ENCODE measurements at places on chromosomes 11 and 22. TPM values are rescaled to one million over a fixed set of nuclear protein-coding genes. Genes with fewer than 3 reads are reported as not detected.
A peak's percentile ranks its signal among the peaks of the same experiment; 100 is the strongest.

Gene SGSM1
- not detected for total RNA-seq

Gene LRRC56
- total RNA-seq, result 0.82 TPM

Gene APOA1
- total RNA-seq, result 6.0 TPM

Gene BCO2
- total RNA-seq, result 0.62 TPM

Gene FREY1
- 1.5 TPM for total RNA-seq

Gene IL10RA
- 0.12 TPM for total RNA-seq

Gene LIF
- 63.3 TPM for total RNA-seq

Gene MS4A12
- total RNA-seq, result 0.31 TPM

Gene TTC28
- 23.2 TPM for total RNA-seq

Gene BBOX1
- 0.62 TPM for total RNA-seq

Gene KCTD14
- total RNA-seq, result 1.0 TPM

Gene OR51B4
- not detected for total RNA-seq

Gene RIBC2
- not detected for total RNA-seq

Gene SF3A1
- 139 TPM for total RNA-seq

Gene MRGPRX4
- not detected for total RNA-seq

DNA sequence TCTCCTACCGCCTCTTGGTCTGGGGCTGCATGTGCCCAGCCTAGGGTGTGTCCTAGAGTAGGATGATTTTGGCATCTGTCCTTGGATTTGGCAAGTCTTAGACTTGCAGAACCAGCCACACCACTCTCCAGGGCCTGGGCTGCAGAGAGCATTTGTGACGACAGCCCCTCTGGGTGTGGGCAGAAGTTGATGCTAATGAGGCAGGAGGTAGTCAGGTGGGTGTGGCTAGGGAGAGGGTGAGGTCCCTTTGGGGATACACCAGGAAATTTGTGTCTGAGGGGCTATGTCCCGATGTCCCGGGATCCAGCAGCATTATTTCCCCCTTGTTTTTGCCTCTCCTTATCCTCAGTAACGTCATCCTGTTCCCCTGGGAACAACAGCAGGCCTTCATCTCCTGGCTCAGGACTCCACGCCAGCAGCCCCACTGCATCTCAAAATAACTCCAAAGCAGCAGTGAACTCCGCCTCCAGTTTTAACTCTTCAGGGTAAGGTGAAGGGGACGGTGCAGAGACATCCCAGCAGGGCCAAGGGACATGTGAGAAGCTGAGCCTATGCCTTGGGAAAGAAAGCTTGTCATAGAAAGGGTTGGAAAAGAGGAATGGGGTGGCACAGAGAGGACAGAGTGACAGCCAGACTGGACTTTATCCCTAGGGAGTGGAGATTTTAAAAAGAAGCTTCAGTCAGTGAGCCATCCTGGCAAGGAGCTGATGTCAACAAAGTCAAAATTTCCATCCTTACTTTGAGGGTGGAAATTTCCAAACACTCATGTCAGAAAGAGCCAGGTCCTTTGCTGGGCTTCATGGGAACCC lies 8.0 kb upstream of the TLCD5 start:
- DNase-seq, result no peak

DNA sequence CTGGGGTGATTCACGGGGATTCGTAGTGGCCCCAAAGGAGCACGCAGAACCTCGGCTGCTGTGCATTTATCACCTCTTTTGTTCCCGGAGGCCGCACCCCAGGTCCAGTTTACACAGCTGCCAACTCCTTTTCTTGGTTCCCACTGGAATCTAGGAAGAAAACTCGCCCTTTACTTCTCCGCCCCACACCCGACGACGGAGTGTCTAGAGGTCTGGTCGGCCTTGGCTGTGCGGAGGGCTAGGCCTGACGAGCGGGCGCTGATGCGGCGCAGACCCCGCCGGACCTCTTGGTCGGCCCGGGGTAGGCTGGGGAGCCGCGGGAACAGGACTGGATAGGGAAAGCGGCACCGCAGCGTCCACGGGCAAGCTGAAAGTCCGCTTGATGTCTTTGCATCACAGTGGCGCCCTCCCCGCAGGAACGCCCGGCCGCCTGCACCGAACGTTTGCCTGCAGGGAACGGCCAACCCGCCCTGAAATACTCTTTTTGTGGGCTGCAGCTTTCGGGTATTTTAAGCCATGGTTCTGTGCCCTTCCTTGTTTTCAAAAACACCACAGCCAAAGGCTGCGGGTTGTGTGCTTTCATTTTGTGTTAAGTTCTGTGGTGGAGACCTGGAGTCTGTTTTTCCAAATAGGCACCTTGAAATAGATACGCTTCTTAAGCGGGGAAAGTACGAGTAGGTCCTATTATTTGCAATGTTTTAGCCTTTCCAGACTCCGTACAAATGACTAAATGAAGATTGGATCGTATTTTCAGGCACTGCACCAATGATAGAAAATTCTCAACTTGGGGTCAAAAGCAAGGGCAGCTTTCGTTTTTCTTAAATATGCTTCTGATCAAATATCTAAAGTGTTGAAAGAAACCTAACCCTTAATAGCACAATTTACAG lies 829 bp upstream of the ZBED5 start:
- no peak for DNase-seq

- DNase-seq, result peak; percentile 80
These were observed 10.3 kb upstream of the MB start for GRCh38 chr22:35627267-35628041.

DNA sequence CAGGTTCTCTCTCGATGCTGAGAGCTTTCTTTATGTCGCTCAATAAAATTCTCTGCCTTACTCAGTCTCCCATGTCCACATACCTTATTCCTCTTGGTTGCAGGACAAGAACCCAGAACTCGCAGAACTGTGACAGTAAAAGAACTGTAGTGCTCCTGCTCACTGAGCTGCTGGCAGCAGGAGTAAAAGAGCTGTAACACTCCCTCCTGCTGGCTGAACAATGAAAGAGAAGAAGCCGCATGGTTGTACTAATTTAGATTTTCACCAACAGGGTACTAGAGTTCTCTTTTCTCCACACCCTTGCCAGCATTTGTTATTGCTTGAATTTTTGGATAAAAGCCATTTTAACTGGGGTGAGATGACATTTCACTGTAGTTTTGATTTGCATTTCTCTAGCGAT lies 433.2 kb downstream of the GUCY1A2 start:
- peak; percentile 8 for DNase-seq

DNA sequence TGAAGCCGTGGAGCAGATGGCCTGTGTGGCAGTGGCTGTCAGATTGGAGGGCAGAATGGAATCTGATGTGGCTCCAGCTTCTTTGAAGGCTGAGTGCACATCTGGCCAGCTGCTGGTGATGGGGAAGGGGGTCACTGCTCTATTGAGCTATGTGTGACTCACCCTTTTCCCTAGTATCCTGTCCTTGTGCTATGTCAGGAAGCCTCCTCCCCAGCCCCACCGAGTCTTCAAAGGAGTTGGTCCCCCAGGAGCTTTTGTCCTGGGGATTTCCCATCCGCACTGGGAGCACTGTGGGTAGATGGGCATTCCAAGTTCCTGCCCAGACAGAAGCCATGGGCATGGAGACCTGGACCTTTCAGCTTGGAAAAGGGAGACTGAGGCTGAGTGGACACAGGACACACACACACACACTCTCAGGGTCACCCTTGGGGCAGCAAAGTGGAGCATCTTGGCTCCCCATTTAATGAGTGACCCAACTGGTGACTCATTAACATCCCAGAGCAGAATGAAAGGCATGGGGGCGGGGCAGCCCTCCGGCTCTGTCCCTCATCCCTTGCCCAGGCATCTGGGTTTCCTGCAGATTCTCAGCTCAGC lies 3.3 kb downstream of the SERPINH1 start:
- DNase-seq, result peak; percentile 60

GRCh38 chr11:117945047-117945810 lies 16.0 kb upstream of the TMPRSS13 start:
- DNase-seq, result no peak

GRCh38 chr11:36069576-36070212 lies 125.8 kb downstream of the LDLRAD3 start:
- DNase-seq, result no peak

DNA sequence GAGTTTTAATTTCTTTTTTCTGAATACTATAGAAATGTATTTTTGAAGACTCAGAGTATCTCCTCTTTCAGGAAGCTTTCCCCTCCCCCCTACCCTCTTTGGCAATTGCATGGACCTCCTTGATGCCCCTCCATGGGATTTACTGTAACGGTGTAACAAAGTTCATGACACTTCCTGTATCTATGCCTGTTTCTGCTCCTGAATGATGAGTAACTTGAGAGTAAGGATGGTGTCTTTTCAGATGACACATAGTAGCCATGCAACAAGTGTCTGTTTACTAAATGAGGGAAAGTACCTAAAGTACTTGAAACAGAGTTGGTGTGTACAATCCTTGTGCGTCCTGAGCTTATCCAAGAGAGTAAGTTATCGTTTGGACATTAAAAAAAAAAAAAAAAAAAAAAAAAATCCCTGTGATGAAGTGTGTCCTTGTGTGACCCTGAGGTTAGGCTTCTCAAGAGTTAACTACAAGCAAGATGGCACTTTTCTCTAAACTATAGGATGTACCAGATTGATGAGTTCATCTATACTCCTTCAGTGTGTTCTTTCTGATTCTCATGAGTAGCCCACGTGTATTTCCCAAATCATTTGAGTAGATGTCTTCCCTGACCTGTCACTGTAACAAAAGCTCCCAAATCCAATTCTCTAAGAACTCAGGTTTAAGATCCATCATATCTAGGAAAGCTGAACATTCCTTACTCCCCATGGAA lies 7.4 kb downstream of the ETS1 start:
- DNase-seq, result no peak

- no peak for DNase-seq
These were observed 1206.6 kb upstream of the RAG2 start for GRCh38 chr11:37804666-37805065.

DNA sequence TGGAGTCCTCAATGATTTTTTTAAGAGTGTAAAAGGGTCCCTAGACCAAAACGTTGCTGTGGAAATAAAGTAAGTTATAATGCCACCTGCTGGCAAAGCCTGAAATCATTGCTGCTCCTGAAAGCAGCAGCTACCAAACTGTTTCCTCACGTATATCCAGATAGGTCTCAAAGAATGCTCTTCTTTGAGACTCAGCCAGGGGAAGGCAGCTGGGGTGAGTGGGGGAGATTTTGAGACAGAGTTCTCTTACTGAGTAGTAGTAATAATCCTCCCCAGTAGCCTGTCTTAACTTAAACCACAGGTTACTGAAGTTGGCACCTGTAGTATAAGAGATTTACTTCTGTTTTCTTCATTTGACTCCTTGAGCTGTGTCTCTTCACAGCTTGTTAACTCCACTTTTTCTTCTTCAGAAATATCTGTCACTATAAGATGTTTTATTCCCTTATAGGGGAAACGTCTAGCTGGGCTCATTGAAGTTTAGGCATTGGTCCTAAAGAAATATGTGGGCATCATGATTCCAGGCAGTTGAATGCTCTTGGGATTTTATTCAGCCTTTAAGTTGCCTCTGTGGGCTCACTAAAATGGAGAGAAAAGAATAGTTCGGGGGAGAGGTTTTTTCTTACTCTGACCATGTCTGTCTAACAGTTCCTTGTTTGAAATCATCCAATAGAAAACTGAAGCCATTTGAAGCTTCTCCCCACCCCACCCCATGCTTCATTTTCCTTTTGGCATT lies 77.9 kb downstream of the BTBD10 start:
- peak; percentile 25 for DNase-seq

- DNase-seq, result peak; percentile 39
These were observed 83.7 kb downstream of the BLID start for GRCh38 chr11:122032317-122032716.

DNA sequence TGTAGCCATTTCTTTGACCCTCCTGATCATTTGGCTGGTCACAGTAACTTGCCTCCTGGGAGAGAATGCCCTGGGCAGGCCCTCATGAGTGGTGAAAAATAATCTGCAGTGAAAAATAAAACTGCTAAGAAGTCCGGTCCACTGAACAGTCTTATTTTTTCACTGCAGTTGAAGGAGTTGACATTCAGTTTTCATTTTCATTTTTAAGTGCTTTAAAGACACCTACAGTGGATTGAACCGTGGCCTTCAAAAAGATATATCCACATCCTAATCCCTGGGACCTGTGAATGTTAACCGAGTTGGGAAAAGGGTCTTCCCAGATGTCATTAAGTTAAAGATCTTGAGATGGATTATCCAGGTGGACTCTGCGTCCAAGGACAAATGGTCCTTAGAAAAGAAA lies 153.6 kb upstream of the GRK3 start:
- no peak for DNase-seq

- peak; percentile 75 for DNase-seq
These were observed 100.1 kb downstream of the NAT10 start for GRCh38 chr11:34205326-34206035.

- peak; percentile 65 for DNase-seq
These were observed 9.4 kb downstream of the HIPK3 start for GRCh38 chr11:33266393-33267215.

DNA sequence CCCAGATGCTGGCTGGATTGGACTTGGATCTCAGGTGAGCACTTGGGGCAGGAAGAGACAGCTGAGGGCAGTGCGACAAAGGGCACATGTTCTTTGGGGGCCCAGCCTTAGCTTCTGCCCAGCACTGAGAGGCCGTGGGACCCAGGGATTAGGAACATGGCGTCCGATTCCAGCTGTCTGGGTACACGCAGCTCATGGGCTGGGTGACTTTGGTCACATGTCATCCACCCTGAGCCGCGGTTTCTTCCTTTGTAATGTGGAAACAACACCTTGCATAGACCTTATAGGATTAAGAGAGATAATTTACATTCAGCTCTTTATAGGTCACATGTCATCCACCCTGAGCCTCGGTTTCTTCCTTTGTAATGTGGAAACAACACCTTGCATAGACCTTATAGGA lies 39.8 kb downstream of the MYO18B start:
- no peak for DNase-seq

GRCh38 chr11:67663532-67664212 lies 10.8 kb downstream of the ALDH3B2 start:
- no peak for DNase-seq

GRCh38 chr11:26186389-26186788 lies 145.5 kb upstream of the ANO3 start:
- no peak for DNase-seq

GRCh38 chr11:369336-370018 lies at the start of gene B4GALNT4:
Gene B4GALNT4 (plus strand): TSS chr11:369499. CDS start chr11:369804, 305 bp downstream.
- no peak for DNase-seq

- DNase-seq, result peak; percentile 23
These were observed 295.2 kb downstream of the GRM5 start for GRCh38 chr11:88770475-88771079.

DNA sequence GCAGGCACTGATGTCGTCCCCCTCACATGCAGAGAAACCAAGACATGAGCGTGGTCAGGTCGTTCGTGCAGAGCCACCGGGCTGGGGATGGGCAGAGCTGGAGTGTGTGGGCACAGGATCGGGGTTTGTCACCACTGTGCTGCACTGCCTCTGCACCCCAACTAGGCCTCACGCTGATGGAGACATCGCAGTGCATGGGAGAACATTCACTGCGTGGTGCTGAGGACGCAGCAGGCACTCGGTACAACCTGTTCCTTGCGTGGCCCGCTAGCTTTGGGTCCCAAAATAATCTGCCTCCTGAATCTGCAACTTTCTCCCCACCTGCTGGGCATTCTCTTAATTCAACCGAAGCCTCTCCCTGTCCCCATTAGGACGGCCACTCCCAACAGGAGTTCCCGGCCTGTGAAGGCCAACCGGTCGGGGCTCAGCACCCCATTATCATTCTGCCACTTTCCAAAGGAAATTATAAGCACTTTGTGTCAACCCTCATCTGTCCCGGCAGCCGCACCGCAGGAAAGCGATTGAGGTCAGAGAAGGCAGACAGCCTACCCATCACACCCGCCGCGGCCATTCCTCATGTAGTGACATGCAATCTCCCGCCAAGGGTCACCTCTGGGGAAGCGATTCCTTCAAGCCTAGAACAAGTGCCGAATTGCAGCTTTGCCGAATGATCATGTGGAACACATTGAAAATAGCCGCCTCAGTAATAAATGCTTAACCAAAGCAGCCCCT lies 490.4 kb downstream of the MN1 start:
- no peak for DNase-seq

GRCh38 chr11:27460158-27460978 lies 12.2 kb downstream of the LGR4 start:
- peak; percentile 23 for DNase-seq

GRCh38 chr11:93166862-93167261 lies 30.9 kb downstream of the SLC36A4 start:
- no peak for DNase-seq
